Stimulated activated CD4-positive, alpha-beta T cell treated with anti-CD3 and anti-CD28 coated beads, Interleukin-2, amount 100 ng/mL, for 48 hours (primary cell): ENCODE measurements at places on chromosomes 3 and 15.

DNA sequence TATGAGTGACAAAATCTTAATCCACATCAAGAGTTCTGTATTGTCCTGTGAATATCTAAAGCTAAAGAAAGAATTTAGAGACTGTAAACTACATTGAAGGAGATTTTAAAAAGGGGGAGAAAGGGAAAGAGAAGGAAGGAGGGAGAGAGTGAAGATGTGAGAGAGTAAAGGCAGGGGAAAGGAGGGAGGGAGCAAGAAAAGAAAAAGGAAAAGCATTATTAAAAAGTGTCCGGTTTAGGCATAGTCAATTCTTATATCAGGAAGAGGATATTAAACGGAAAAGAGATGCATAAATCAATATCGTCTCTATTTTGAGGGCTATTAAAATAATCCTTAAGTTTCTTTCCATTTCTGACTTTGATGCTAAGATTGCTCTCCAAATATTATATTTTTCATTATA, 332.1 kb downstream of the ROBO2 start:
- DNase-seq = no peak

- DNase-seq = no peak
Measured at GRCh38 chr3:65277798-65278197, 590.0 kb upstream of the ADAMTS9 start.

DNA sequence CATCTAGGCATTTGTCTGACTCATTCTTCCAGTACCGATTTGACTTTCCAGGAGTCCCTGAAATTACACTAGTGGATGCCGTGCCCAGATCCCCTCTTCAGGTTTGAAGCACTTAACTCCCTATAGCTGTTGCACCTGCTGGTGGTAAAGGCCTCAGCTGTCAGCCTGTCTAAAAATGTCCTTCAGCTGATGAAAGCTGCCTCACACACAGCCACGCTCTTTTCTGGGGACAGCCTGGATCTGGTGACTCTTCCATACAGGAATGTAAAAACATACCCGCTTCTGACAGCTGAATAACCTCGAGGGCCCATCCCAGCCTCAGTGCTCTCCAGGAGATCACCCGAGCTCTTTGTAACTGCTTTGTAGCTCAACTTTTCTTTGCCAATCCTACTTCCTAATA, 534.1 kb upstream of the GRM7 start:
- DNase-seq = no peak

DNA sequence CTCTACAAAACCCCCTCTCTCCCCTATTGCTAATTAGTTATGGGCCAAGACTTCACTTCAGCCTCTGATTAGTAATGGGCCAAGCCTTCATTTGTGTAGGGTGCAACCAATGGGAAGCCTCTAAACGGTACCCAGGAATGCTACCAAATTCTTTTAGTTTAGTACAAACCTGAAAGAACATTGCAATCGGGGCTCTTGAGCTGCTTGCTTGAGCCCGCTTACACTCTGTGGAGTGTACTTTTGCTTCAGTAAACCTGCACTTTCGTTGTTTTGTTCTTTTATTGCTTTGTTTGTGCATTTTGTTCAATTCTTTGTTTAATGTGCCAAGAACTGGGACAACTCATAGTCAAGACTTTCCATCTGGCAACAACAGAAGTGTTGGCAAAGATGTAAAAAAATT, 26.2 kb downstream of the DNAAF4 start:
- no peak for DNase-seq

DNA sequence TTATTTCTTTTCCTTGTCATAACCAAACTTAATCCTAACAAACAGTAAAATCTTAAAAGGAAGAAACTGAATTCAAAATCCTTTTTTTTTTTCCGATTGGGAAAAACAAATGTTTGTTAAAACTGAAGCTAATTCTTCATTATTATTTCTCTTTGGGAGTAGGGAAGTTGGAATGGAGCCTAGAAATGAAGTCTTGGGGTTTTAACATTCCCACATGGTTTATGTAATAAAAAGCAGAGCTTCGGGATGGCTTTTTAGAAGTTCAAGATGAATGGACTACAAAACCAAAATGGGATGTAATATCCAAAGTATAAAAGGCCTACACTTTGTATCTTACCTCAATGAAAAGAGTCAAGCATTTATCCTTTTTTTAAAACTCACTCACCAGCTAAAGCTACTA, 189.0 kb upstream of the TMC3 start:
- DNase-seq = no peak

DNA sequence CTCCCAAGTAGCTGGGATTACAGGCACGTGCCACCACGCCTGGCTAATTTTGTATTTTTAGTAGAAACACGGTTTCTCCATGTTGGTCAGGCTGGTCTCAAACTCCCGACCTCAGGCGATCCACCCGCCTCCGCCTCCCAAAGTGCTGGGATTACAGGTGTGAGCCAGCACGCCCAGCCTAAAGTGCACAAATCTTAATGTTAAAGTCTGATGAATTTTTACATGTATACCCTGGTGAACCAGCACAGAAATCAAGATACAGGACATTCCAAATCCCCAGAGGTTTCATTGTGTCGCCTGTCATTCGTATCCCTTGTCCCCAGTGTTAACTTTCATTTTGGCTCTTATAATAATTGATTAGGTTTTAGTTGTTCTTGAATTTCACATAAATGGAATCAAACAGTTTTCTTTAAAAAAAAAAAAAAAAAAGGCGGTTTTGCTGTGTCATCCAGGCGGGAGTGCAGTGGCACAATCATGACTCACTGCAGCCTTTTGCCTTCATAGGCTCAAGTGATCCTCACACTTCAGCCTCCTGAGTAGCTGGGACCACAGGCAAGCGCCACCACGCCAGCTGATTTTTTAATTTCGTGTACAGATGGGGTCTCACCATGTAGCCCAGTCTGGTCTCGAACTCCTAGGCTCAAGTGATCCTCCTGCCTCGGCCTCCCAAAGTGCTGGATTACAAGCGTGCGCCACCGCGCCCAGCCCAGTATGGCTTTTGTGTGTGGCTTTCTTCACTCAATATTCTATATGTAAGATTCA, 1.5 kb upstream of the TM4SF19 start:
- no peak for DNase-seq

DNA sequence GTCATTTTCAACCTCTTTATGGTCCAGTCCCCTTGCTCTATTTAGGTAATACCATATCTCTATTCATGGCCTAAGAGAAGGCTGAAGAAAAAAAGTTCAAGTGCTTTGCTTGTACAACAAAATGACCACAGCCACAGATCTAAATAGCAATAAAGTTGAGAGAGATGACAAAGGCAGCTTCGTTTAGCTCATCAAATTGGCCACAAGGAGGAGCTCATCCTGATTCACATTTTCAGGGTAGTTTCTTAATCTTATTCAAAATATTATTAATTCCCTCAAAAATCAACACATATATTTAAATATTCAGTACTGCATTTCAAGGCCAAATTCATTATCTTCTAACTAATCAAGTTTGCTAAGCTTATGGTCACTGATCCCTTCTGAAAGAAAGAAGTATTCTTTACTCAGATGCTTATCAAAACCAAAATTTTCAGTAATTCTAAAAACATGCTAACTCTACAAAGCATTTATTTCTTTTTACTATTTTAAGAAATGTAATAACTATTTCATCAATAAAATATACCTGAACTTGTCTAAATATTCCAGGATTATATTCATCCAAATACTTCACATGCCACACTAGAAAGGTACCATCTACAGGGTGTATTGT, 85.5 kb downstream of the DMXL2 start:
- DNase-seq = no peak

- no peak for DNase-seq
Measured at GRCh38 chr3:14093831-14094230, 30.8 kb downstream of the CHCHD4 start.

DNA sequence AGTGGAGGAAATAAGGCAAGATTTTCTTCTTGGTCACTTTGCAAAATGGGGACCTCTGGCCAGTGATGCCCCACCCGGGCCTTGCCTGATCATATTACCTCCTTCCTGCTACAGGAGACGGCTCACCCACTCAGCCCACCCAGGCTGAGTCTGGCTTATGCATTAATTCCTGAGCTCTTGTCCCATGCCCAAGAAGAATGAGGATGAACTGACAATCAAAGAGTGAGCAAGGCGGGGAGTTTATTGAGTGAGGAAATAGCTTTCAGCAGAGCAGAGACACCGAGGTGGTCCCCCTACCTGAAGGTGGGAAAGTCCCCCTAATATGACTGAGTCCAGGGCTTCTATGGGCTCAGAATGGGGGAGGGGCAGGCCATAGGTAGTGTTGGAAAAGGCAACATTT, 107.5 kb downstream of the EOMES start:
- DNase-seq = no peak

DNA sequence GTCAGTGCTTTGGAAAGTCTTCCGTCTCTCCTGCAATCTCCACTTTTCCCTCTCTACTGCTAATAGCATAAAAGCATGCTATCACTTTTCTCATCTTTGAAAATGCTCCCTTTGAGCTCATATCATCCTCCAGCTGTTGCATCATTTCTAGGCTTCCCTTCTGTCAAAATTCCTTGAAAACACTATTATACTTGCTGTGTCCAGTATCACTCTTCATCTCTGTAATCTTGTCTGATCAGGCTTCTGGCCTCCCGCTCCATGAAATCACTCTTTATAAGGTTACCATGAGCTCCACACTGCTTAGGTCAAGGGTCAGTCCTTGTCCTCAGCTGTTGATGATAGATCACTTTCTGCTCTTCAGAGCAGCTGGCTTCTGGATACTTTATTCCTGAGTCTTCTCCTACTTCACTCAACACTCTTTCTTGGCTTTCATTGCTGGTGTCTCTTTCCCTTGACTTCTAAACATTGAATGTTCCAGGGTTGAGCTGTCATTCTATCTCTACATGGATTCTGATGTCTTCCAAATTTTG, 50.9 kb upstream of the SPTSSB start:
- no peak for DNase-seq

- DNase-seq = no peak
Measured at GRCh38 chr3:131223373-131224289, 157.9 kb upstream of the NUDT16 start.

GRCh38 chr3:62940771-62941563, 65.8 kb upstream of the CADPS start:
- DNase-seq = no peak

- no peak for DNase-seq
Measured at GRCh38 chr15:62324382-62324781, 159.3 kb upstream of the C2CD4B start.

- no peak for DNase-seq
Measured at GRCh38 chr15:81758818-81759284, 287.0 kb downstream of the MEX3B start.

GRCh38 chr3:2423143-2423542, 324.5 kb downstream of the CNTN4 start:
- no peak for DNase-seq

GRCh38 chr3:159840703-159841299, 147.8 kb upstream of the IL12A start:
- no peak for DNase-seq

DNA sequence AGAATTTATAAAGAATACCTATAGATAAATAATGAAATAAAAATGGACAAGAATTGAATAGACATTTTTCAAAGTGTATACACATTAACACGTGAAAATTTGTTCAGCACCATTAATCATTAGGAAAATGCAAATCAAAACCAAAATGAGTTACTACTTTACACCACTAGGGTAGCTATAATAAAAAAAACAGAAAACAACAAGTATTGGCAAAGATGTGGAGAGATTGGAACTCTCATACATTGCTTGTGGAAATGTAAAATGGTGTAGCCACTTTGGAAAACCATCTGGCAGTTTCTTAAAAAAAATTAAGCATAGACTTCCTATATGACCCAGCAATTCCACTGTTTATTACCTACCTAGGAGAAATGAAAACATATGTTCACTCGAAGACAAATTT, 172.8 kb upstream of the P2RY1 start:
- no peak for DNase-seq

DNA sequence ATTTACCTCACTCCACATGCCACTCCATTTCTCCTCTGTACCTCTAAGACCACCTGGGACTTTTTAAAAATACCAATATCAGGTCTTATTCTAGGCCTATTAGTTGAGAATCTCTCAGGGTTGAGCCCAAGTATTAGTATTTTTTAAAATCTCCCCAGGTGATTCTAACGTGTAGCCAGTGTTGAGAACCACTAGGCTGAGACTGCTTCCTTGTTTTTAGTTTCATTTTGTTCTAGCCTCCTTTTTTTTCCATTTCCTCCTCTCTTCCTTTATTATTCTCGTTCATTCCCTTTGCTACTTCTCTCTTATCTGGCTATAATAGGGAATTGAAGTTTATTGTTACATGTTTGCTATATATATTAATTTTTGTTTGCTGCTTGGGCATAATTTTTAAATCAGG, 217.8 kb upstream of the CD96 start:
- DNase-seq = no peak

DNA sequence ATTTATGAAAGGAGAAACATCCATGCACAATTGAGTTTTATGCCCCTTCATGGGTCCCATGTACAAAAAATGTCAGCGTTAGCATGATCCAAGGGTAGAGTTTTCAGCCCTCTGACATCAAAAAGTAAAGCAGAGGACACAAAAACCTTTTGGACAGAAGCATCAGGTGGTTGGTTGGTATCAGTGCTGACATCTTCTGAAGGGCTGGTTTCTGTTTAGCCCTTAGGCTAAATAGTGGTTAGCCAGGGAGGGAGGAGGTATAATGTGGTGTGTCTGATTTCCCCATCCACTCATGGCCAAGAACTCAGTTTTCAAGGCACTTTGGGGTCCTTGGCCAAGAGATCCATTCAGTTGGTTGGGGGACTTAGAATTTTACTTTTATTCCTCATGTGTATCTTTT, 16.5 kb downstream of the CCDC66 start:
- DNase-seq = no peak

DNA sequence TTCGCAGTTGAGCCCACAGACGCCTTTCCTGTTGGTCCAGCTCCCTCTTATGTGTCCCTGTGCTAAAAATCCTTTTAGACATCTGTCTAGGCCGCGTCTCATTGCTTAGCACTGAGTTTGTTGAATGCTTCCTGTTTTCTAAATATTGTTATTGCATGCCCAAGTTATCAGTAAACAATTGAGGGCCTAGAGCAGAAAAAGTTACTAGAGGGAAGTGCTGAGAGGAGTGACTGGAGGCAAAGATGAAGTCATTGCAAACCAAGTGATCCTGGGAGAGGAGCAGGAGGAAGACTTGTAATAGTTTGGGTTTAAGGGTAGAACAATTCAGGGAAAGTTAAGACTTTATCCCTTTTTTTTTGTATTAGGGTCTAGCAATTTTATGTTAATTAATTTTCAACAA, 88.1 kb downstream of the DCUN1D1 start:
- no peak for DNase-seq
